ENCODE measurements at places on chromosomes 13 and 19.

DNA sequence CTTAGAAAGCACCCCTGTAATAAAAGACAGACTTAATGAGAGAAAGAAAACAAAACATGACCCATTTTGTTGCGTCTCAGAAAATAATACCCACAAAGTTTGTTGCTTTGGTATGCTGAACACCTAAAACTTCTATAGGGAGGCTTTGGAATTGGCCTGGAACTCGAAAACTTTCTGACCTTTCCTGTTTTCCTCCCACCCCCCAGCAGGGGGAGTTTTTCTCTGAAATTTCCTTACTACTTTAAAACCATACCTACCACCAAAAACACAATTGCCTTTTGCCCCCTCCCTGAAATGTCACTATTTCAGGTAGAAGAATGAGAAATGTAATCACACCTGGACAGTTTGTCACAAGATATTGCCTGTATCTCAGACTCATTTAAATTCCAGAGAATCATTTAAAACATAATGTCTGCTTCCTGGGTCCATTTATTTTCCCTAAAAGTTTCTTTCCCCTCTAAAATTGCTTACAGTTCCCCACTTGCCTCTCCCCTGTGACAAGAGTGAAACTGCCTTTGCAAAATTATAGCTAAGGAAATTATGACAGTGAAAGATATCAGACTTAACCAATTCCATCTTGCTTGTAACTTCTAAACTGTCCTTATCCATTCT, 2700.2 kb downstream of the PCDH9 start:
- DNase-seq, result peak; percentile 26

GRCh38 chr13:50107205-50107604, 92.0 kb downstream of the KCNRG start:
- DNase-seq, result no peak

- no peak for DNase-seq
These were observed 499.8 kb downstream of the LIG4 start for GRCh38 chr13:107715496-107715895.

GRCh38 chr19:612941-613340, 20.4 kb downstream of the POLRMT start:
- no peak for DNase-seq

DNA sequence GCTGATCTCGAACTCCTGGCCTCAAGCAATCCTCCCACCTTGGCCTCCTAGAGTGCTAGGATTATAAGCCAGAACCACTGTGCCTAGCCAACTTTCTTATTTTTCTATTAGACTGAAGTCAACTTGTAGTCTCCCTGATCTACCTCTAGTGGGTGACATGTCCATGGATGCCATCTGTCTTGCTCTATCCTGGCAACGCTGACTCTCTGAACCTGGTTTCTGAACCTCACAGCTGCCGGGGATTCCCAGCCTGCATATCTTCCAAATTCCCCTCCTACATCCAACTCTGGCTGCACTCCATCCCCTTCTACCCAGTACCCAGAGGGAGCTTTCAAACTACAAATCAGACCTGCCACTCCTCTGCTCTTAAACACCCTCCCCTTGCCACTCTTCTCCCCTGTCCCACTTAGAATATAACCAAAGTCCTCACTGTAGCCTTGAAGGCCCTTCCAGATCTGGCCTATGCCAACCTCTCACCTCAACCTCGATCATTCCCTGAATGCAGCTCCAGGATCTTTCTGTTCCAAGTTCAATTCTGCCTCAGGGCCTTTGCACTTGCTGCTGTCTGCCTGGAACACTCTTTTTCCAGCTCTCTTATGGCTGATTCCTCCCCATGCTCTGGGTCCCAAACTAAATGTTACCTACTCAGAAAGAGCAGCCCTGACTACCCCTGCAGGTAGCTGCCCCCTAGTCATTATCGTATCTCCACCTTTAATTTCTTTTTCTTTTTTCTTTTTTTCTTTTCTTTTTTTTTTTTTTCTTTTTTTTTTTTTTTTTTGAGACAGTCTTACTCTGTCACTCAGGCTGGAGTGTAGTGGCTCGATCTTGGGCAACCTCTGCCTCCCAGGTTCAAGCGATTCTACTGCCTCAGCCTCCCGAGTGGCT, 2.2 kb downstream of the CLIP3 start:
- peak; percentile 56 for DNase-seq

DNA sequence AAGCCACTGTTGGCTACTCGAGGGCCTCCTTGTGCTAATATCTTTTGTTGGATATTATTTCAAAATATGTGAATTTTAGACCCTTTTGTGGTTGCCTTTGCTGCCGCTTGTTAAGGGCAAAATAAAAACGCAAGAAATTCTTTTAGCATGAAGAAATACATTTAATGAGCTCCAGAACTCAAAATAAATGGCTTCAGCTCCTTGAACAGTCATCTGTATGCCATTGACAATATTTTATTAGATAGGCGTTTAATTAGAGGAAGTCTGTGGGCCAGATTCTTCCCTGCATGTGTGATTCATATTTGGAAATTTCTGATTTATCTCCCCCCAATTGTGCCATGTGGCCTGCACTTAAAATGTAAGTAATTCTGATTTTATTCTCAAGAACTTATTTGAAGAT, 177.2 kb downstream of the STK24 start:
- no peak for DNase-seq

GRCh38 chr13:33678906-33679657, 138.9 kb upstream of the RFC3 start:
- peak; percentile 96 for DNase-seq

DNA sequence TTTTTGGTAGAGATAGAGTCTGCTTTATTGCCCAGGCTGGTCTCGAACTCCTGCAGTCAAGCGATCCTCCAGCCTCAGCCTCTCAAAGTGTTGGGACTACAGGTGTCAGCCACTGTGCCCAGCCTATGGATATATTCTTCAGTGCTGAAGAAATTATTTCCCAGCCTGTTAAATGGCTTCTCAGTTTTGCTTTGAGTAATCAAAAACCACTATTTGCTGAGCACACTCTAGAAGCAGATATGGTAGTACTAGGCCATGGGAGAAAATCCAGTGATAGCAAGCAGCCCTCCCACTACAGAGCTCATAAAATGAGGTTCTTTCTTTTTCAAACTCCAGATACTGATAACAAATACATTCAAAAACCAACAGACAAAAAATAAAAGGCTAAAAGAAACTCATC, 80.6 kb upstream of the CLDN10 start:
- DNase-seq, result no peak

DNA sequence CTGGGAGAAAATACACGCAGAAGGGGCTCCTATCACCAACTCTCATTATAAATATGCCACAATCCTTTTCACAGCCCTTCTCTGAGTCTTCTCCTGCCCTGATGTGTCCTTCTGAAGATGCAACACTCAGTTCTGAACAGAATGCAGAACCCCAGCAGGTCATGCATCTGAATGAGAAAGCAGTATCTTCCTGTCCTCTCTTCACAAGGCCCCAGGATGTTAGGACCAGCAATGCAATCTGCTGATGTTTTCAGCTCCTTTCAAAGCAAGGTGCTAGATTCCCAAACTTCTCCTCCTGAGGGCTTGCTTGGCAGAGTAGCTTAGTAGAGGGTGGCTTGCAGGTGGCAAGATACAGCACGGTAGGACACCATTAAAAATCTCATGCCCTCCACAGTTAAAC, 22.3 kb upstream of the DOCK9 start:
- DNase-seq, result no peak

GRCh38 chr19:35031072-35031881, 1.0 kb downstream of the SCN1B start:
- peak; percentile 62 for DNase-seq

DNA sequence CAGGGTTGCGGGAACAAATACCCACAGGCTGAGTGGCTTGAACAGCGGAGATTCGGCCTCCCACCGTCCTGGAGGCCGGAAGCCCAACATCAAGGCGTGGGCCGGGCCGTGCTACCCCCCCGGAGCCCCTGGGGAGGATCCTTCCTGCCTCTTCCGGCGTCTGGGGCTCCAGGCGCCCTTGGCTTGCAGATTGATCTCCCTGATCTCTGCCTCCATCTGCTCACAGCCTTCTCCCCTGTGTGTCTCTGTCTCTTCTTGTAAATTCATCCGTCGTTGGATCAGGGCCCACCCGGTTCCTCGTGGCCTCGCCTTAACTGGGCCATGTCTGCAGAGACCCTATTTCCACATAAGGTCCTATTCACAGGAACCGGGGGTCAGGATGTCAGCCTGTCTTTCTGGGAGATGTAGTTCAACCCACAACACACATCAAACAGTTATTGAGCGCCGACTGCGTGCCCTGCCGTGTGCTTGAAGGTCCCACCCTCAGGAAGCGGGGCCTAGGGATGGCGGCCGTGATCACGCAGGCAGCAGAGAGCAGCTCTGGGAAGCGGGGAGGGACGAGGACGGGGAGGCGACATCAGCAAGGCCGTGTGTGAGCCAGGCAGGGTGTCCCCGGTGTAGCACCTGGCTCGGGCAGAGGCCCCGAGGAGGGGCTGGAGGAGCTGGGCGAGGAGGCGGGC, 21.3 kb downstream of the HCN2 start:
- DNase-seq, result no peak

DNA sequence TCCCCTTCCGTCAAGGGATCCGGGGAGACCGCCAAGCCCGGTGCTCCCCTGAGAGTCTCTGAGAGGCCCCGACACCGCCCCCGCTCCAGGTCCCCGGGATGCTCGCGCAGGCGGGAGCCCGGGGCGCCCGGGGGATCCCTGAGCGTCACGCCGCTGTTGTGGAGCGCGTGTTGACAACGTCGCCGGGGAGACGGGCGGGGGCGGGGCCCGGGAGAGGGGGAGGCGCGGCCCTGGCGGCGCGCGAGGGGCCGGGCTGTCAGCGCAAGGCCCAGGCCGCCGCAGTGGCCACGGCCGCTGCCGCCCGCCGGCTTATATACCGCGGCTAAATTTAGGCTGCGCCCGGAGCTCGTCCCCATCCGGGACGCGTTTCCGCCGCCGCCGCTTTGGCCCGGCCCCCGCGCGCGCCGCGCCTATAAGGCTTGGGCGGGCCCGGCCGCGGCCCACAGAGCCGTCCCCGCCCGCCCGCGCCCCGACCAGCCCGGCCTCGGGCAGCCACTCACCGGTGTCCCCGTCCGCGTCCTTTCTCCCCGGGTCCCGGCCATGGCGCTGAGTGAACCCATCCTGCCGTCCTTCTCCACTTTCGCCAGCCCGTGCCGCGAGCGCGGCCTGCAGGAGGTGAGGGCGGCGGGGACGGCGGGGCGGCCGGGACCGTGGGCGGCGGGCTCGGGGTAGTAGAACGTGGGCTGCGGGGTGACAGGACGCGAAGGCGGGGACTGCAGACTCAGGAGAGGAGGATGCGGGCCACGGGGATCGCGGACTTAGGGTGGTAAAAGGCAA, at the start of gene KLF2:
Gene KLF2, plus strand, starts transcription at position 443 of the 777 bp plus-strand sequence. Its CDS starts 98 bp downstream, at position 541.
- peak; percentile 86 for DNase-seq

DNA sequence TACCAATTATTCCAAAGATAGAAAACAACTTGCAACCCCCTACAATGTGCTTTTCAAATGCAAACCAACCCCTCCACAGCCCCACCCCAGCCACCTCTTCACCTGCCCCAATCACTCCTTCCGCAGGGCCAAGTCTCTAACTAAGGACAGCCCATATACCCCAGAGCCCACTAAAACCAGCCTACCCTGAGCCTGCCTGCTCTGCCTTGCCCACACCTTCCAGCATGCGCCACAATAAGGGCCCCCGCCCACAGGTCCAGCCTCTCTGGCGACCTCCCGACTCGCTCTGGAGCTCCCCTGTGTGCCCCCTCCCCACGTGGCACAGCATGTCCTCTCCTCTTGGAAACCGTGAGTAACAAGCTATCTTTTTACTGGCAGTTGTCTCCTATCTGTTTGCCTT, 42.8 kb upstream of the MEDAG start:
- no peak for DNase-seq

DNA sequence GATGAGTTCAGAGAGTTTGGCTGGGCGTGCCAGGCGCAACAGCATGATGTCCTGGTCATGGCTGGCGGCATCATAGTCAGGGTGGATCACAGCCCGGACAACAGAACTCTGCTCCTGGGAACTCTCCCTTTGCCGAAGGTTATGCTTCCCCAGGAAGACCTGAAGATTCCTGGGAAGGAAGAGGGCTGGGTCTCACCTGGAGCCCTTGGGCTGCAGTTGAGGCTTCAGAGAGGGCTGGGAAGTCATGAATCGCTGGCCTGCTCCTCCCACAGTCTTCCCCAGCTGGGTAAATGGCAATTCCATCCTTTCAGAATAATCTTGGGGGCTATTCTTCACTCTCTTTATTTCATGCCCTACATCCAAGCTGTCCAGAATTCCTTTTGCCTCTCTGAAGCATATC, 6.0 kb downstream of the KLK6 start:
- no peak for DNase-seq

DNA sequence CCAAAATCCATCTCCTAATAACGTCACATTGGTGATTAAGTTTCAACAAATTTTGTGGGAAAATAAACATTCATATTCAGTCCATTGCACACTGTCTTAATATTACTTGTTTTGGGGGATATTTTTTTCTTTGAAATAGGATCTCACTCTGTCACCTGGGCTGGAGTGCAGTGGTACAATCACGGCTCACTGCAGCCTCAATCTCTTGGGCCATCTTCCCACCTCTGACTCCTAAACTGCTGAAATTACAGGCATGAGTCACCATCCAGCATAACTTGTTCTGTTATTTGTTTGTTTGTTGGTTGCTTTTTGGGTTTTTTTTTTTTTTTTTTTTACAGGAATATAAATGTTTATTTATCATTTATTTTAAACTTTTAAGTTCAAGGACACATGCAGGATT, 556.1 kb upstream of the SLITRK6 start:
- no peak for DNase-seq

DNA sequence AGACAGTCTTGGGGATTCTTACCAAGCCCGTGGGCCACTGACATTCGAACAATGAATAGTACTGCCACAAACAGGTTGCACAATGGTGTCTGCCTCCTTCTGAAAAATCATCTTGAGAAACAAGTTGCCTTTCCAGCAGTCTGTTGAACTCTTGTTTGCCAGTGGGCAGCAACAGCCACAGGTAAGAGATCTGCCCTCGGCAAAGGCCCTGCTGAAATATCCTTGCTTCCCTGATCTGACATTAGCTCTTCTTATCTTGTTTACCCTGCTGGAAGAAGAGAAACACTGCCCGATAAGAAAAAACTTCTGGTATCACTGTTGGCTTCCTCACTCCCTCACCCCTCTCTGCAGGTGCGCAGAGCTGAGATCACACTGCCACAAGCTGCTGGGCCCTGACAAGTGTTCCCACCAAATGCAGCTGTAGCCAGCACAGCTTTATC, 2.0 kb downstream of the DOCK9 start:
- no peak for DNase-seq

Measured in DMS53 (cell line).